ENCODE measurements at places on chromosomes 3 and 15. TPM values are rescaled to one million over a fixed set of nuclear protein-coding genes. Genes with fewer than 3 reads are reported as not detected.

DNA sequence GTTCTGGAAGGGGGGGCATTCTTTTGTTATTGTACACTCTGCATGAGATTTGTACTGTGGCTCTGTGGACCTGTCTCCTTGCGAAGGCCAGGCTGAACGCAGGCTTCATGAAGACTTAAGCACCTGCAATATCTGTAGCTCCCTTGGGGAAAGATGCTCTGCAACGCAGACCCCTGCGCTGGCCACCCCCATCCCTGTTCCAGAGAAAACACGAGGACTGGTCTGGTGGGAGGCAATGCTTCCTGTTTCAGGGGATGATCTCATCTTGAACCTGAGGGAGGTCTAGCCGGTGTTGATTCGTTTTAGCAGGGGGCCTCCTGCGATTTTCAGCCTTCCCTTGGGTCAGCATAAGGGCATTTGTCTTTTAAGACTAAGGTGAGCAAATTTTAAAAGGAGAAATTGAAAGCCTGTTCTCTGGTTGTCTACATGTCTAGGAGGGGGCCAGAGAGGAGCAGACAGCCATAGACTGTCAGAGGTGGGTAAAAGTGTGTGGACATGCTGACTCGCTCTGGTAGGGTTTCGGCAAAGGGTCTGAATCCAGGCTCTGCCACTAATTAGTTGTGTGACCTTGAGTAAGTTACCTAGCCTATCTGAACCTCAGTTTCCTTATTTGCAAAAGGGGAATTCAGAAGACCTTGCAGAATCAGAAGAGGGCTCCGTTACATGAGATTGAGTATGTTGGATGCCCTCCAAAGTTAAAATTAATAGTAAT is 80.9 kb upstream of the RASGRF1 start:
- DNase-seq, result no peak

- no peak for DNase-seq
Observed at GRCh38 chr15:100042558-100042957, 299.2 kb downstream of the ADAMTS17 start.

The ZIC1 gene
- total RNA-seq, result 2.9 TPM

DNA sequence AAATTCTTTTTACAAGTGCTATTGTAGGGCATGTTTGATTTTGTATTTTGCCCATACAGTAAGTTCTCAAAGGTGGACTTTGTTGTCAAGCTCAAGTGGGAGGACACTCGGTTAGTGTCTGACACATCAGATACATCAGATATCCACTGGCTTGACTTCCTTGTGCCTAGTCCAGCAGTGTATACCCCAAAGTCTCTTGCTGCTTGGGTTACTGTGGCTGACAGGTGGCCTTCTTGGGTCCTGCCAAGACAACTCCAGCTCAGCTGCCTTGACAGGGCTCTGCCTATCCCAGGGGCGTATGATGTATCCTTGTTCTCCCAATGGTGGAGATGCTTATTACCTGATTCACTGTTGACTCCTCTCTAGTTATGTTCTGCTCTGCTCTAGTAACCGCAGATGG is 214.9 kb downstream of the CBLB start:
- DNase-seq, result no peak

GRCh38 chr3:52842424-52842823 is 7.6 kb upstream of the MUSTN1 start:
- DNase-seq, result no peak

- DNase-seq, result peak; percentile 84
Observed at GRCh38 chr15:85543741-85544155, 163.3 kb downstream of the AKAP13 start.

The PPM1L gene
- 34.9 TPM for total RNA-seq

DNA sequence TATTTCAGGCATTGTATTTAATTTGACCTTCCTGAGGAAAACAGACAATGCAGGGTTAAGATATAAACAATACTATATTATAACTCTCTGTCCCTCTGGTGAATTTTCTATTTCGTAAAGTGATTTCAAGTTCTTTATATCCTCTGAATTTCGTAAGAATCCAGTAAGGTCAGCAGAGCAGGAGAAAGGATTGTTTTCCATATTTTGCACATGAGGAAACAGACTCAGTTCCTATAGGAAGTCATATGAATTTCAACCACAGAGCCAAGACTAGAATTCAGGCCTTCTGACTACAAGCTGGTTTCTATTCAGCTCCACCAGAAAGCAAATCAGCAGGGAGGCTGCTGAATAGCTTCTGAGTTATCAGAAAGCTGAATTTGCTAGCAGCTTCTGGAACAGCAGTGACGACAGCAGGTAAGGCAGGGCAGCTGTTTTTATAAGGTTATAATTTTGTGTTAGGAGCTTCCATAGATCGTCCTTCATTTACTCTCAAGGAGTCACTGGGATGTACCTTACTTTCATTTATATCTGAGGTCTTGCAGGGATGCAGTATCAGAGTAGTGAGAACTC is 11.1 kb upstream of the PLAAT1 start:
- DNase-seq, result no peak

GRCh38 chr15:52357949-52358348 is 62.3 kb upstream of the MYO5C start:
- DNase-seq, result no peak

DNA sequence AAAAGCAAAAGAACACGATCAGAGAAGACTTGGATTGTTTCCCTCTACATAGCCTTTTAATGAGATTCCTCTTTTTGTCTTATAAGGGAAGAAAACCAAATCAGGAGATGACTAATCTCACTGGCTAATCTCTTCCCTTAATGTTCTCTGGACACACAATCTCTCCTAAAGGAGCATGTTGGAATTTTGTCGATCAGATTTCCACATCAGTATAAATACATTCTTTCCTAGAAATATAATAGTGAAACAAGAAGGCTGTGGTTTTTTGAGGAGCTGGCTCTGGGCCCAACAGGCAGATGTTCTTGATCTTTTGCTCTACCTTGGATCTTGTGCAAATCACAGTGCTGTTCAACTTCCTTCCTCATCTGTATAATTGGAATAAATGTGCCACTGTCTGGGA is 94.0 kb downstream of the GTPBP8 start:
- DNase-seq, result peak; percentile 27

DNA sequence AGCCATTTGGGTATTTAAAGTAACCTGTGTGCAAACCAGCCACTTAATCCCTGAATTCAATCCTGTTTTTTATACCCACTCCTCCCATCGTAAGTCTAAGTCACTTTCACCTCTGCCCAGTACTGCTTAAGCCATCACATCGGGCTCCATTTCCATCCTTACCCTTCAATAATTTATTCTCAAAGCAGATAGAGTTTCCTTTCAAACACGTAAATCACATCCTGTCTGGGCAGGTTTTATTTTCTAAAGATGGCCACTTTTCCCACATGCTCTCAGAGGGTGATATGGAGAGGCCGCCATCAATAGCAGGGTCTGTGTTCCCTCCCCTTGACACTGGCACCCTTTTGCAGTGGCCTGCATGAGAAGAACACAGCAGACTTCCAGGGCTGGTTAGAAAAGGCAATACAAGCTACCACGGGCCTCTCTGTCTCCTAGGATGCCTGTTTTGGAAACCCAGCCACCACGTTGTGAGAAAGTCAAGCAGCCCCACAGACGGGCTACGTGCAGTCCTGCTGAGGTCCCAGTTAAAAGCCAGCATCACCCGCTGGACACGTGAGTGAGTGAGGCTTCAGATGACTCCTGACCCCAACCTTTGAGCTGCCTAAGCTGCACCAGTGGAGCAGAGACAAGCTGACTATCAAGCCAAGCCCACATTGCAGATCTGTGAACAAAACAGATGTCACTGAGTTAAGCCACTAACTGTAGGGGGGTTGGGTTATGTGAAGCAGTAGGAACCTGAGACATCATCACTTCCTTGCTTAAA is 241.8 kb upstream of the SLCO3A1 start:
- no peak for DNase-seq

Data from lower leg skin (tissue), 4 donors.